ENCODE measurements at places on chromosomes 6 and 20.

DNA sequence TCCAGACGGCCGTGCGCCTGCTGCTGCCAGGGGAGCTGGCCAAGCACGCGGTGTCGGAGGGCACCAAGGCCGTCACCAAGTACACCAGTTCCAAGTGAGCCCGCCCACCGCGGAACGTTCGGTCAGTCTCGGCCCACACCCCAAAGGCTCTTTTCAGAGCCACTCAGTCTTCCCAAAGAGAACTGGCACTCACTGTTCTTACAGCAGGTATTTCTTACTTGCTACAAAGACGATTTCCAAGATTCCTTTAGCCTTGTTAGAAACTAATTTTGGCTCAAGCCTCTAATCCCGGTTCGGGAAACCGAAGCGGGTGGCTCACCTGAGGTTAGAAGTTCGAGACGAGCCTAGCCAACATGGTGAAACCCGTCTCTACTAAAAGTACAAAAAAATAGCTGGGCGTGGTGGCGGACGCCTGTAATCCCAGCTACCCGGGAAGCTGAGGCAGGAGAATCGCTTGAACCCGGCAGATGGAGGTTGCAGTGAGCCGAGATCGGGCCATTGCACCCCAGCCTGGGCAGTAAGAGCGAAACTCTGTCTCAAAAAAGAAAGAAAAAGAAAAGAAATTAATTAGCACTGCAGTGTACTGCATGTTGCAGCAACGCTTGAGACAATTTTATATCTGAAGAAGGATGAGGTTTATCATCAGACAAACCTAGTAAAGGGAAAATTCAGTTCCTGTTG, 73.1 kb downstream of the OR2B2 start:
- DNase-seq, result no peak

DNA sequence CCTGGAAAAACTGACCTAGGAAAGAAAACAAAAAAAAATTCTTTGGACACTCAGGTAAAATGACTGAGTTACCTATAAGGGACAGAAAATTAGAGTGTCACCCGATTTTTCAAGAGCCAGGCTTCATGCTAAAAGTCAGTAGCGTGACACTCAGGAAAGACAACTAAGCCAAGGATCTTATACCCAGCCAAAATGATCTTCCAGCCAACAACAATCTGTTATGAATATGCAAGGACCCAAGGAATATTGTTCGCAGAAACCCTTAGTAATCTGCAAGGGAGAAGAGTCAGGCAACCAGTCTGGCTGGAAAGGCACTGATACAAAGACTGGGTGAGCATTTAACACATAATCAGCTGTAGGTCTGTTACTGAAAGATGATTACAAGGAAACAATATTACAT, 203.6 kb downstream of the GMPR start:
- DNase-seq, result no peak

- no peak for DNase-seq
These were observed 84.9 kb downstream of the ATXN1 start for GRCh38 chr6:16676376-16676775.

GRCh38 chr6:52914516-52914915, 5.0 kb upstream of the GSTA3 start:
- no peak for DNase-seq

- DNase-seq, result no peak
These were observed 16.6 kb downstream of the SNRPC start for GRCh38 chr6:34773916-34774315.

DNA sequence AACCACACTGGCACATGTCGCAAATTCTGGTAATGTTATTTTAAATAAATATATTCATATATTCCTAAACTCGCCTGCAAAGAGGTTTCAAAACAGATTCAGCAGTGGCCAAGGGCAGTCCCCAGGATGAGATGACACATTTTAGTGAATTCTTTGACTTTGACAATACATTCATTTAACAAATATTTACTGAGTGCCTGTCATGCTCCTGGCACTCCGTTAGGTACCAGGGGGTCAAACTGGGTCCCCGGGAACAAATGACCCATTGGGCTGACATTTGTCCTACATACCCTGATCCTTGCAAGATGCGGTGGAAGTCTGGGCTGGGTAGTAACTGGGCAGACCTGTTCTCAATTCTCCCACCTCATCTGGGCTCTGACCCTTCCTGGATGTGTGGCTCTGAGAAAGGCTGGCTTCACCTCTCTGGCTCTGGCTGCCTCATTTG, 74.9 kb downstream of the FYN start:
- DNase-seq, result no peak

GRCh38 chr6:134419716-134420115, 101.8 kb upstream of the SGK1 start:
- no peak for DNase-seq

- no peak for DNase-seq
These were observed 62.2 kb downstream of the SSR1 start for GRCh38 chr6:7250812-7251211.

GRCh38 chr6:168118935-168119334, 39.9 kb upstream of the FRMD1 start:
- no peak for DNase-seq

DNA sequence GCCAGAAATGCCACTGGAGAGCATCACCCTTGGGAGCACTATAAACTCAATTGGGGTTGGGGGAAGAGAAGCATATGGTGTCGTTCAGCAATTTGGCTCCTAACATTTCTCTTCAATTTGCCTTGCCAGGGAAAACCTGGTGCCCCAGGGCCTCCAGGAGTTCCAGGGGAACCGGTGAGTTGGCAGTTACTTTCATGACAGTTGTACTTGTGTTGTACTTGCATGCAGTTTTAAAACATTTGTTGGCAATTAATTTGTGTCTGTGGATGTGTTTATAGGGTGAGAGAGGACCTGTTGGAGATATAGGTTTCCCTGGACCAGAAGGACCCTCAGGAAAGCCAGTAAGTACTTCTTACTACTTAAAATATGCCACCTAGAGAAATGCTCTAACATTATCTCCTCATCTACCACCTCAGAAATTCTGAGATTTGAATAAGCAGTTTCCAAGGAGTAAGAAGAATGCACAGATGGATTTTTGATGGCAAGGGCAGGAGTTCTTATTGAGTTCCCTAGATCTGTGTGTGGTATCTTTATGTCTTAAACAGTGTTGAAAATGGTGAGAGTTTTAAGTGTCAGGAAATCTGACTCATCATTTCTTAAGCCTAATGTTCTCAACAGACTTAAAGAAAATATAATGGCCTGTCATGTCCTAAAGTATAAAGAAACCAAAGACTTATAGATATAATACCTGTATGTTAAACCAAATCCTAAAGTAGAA, 122.5 kb downstream of the COL9A1 start:
- no peak for DNase-seq

GRCh38 chr20:36435592-36436541, 105.5 kb upstream of the MYL9 start:
- peak; percentile 81 for DNase-seq

GRCh38 chr6:166940643-166941068, 15.7 kb downstream of the RNASET2 start:
- DNase-seq, result no peak

DNA sequence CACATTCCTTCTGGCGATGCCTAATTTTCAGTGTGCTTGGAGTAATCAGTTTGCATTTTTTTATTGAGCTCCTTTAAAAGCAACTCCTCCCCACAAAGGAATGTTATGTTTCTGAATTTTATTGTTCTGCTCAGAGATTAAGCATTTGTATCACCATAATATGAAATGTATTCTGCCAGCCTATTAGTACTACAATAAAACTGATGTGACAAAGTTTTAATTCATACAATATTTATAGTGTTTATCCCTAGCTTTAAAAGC, 236.9 kb upstream of the ASCC3 start:
- DNase-seq, result no peak

- DNase-seq, result no peak
These were observed 46.1 kb downstream of the MYO6 start for GRCh38 chr6:75794954-75795739.

DNA sequence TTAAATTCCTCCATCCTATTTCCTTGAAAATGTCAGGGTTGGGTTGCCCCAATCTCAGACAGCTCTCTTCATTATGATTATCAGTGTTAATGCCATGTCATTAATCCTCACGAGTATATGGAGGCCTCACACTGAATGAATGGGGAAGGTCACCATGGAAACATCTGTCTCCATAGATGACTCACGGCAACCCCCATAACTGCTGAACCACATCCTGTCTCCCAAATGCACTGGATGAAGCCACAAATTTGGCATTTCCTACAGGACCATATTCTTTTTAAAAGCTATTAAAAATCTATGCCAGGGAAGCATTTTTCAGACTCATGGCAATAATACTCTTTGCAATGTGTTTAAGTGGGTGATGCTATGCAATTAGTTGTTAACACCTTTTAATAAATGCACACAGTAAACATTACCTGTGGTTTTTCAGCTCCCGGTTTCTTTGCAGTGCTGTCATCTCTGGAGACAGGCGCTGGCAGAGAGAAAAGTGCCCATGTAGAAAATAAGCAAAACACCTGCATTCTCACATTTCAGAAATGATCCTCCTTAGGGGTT, 80.1 kb upstream of the PTPRK start:
- no peak for DNase-seq

Data from stimulated activated CD8-positive, alpha-beta memory T cell treated with anti-CD3 and anti-CD28 coated beads, Interleukin-4, amount 100 ng/mL, for 24 hours (primary cell).